ENCODE measurements at places on chromosomes 13 and 19.
A peak's percentile ranks its signal among the peaks of the same experiment; 100 is the strongest.

DNA sequence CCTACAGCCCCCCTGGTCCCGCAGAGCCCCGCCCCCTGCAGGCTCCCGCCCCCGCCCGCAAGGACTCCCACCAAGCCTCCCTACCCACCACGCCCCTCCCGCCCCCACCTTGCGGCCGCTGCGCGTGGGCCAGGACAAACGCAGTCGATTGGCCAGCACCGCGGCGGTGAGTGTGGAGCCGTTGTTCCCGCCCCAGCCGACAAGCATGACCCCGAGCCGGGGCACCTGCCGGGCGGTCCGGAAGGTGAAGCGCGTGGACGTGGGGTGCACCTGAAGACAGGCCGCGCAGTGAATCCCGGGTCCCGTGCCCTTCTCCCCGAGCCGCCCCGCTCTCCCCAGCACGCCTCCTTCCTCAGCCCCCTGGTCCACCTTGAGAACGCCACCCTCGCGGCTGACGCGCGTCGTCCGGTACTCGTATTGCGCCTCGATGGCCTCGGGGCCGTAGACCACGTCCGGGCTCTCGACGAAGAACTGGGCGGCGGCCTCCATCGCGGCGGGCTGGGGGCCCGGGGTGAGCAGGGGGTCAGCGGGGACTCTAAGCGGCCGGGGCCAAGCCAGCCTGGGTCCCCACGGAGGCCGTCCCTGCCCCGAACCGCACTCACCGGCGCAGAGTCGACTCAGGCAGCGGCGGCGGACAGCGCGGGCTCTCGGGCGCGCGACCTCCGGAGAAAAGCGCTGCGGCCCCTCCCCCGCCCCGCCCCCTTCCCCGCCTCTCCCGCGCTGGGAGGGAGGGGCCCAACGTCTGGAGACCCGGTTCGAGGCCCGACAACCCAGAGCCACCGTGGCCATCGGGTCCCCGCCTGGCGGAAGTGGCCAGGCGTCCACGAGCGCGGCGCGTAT lies at the start of gene ISYNA1:
Gene ISYNA1, minus strand, starts transcription at position 643 of the 840 bp plus-strand sequence. Its CDS starts 154 bp downstream, at position 489.
- peak; percentile 29 for DNase-seq

- no peak for DNase-seq
Observed at GRCh38 chr19:11168568-11168967, 13.0 kb upstream of the SPC24 start.

DNA sequence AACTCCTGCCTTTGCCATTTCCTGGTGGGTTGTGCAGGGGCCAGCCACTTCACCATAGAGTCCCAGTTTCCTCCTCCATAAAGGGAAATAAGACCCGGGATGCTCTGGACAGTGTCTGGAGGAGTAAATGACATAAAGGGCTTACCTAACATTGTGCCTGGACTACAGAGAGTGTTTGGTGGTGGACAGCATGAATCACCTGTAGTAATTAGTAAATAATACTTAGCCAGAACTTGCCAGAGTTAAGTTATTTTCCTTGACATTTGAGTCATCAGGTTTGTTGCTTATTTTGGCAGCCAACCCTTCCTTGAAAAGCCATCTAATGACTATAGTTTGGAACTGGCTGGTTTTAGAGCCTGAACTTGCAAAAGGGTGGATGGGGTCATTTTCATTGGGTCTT lies 159.2 kb downstream of the SLC7A1 start:
- no peak for DNase-seq

DNA sequence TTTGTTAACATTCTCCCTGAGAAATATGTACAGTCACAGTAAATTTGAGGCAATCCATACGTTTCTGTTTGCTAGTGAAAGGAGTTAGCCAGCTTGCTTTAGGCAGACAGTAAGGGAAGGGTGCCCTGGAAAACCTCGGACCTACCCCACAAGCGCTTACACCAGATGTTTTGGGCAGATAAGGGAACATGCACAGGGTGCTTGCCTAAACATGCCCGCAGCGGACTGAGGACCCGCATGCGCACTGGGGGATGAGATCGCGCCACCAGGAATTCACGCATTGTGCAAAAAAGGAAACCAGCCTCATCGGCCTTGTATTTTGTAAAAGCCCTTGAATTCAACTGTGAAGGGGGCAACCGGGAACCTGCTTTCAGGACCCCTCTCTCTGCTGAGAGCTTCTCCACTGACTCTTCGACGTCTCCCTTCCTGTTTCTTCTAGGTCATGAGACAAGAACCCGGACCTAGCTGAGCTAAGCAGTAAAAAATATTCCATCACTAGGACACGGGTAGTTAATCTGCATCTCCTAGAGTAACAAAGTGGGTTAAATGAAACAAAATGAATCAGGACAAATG lies 1399.2 kb upstream of the ATXN8OS start:
- DNase-seq = no peak

DNA sequence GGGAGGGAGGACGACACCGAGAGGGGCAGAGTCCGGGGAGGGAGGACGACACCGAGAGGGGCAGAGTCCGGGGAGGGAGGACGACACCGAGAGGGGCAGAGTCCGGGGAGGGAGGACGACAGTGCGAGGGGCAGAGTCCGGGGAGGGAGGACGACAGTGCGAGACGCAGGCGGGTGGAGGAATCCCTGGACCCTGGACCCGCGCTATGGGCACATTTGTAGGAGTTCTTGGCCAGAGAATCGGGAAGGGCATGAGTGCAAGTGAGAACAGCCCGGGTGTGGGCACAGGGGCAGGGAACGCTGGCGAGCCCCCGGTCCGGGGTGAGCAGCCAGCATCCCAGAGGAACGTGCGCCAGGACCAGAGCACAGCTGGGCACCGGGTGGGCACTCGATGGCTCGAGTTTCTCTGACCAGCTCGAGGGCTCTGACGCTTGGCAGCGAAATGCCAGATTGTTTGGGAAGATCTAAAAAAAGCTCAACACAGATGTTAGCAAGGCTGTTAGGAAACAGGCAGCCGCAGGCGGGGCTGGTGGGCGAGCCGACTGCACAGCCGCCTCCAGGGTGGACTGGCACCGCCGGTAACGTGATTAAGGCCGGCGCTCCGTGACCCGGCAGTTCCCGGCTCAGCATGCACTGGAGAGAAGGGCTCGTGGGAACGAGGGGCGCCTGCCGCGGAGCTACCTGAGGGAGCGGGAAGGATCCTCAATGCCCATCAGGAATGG lies 17.9 kb upstream of the C2CD4C start:
- no peak for DNase-seq

- no peak for DNase-seq
Observed at GRCh38 chr13:27077451-27077850, 94.2 kb downstream of the USP12 start.

GRCh38 chr19:51163257-51163656 lies 21.2 kb downstream of the SIGLEC7 start:
- no peak for DNase-seq

- no peak for DNase-seq
Observed at GRCh38 chr13:101139081-101139480, 277.2 kb downstream of the NALCN start.

DNA sequence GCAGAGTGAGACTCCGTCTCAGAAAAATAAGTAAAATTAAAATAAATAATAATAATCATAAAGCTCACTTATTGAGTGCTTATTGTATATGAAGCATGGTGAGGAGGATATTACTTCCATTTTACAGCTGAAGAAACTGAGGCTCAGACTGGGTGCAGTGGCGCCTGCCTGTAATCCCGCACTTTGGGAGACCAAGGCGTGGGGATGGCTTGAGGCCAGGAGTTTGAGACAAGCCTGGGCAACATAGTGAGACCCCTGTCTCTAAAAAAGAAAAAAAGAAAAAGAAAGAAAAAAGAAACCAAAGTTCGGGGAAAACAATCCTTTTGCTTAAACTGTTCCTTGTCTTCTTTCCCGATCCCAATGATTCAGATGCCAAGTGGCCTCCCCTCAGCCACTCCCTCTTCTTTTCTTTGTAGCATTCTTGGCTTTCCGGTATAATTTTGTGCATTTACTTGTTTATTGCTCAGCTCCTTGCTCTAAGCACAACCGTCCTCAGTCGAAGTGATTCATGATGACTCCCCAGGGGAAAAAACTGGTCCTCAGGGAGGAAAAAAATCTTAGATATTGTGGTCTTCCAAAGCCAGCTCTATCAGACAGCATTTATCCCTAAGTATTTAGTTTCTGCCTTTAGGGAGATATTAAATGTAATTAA lies 965 bp upstream of the EIF3G start:
- DNase-seq = no peak

- no peak for DNase-seq
Observed at GRCh38 chr13:46317120-46317519, 69.9 kb downstream of the RUBCNL start.

GRCh38 chr19:55681131-55682092 lies 6.4 kb downstream of the EPN1 start:
- no peak for DNase-seq

- no peak for DNase-seq
Observed at GRCh38 chr19:46115396-46116106, 8.9 kb downstream of the IGFL3 start.

GRCh38 chr19:459724-460511 lies 915 bp downstream of the SHC2 start:
- DNase-seq = no peak

GRCh38 chr13:25585000-25585399 lies 213.2 kb downstream of the ATP8A2 start:
- DNase-seq = no peak

DNA sequence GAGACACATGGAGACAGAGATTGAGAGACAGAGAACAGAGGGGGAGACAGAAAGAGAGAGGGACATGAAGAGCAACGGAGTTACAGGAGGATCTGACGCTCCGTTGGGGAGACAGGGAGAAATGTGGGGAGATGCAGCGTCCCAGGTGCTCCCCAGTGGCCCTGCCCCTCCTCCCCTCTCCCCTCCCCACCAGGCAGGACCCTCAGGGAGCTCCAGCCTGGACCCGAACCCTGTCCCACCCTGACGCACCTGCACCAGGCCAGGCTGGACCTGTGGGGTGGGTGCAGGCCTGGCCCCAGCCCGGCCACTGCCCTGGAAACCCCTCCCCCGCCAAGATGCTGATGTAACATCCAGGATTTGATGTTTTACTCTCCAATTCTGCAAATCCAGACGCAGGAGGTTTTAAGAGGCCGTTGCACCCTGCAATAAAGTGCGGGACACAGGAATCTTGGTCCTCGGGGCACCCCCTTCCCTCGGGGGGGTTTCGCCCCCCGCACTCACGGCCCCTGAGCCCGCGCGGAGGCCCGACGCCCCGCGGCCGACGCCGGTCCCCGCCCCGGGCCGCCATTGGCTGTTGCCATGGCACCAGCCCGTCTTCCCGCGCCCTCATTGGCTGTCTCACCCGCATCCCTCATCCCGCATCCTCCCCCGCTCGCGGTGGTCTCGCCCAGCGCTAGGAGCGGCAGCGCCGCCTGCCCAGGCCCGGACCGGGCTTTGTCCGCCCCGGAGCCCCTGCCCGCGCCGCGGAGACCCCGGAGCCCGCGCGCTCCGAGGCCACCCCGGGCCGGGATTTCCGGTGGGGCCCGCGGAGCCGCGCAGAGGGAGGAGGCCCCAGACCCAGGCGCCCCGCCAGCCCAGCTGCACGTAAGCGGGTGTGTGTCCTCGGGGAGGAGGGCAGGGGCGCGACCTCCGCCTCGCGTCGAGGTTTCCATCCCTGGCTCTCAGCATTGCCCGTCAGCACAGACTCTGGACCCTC lies at the start of gene APC2:
Gene APC2, plus strand, starts transcription at position 655 of the 976 bp plus-strand sequence. CDS start 2,881 bp downstream, outside the sequence.
- no peak for DNase-seq

DNA sequence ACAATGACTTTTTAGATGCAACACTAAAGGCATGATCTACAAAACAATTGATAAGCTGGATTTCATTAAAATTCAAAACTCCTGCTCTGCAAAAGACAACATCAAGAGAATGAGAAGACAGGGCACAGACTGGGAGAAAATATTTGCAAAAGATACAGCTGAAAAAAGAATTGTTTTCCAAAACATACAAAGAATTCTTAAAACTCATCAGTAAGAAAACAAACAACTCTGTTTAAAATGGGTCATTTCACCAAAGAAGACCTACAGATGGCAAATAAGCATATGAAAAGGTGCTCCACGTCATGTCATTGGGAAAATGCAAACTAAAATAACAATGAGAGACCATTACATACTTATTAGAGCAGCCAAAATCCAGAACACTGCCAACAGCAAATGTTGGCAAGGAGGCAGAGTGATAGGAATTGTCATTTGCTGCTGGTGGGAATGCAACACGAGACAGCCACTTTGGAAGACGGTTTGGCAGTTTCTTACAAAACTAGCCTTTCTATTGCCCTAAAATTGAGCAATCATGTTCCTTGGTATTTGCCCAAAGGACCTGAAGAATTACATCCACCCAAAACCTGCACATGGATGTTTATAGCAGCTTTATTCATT lies 39.2 kb downstream of the FLT1 start:
- no peak for DNase-seq

DNA sequence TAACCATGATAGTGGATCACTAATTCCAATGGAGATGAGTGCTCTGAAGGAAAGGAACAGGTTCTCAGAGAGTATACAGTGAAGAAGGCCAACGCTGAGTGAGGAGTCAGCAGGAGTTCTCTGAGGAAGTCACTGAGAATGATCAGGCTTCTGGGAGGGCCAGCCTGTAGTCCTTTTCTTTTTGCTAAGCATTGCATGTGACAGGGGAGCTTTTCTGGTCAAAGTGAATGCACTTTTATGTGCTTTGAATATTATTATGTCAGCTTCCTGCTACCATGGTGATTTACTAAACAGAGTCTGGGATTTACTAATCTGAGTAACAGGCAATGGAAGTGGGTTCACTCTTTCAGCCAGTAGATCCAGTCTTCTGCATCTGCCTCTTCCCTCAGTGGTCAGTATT lies 81.1 kb upstream of the SERP2 start:
- no peak for DNase-seq

GRCh38 chr19:14021474-14021873 lies 6.5 kb upstream of the RLN3 start:
- DNase-seq = no peak

DNA sequence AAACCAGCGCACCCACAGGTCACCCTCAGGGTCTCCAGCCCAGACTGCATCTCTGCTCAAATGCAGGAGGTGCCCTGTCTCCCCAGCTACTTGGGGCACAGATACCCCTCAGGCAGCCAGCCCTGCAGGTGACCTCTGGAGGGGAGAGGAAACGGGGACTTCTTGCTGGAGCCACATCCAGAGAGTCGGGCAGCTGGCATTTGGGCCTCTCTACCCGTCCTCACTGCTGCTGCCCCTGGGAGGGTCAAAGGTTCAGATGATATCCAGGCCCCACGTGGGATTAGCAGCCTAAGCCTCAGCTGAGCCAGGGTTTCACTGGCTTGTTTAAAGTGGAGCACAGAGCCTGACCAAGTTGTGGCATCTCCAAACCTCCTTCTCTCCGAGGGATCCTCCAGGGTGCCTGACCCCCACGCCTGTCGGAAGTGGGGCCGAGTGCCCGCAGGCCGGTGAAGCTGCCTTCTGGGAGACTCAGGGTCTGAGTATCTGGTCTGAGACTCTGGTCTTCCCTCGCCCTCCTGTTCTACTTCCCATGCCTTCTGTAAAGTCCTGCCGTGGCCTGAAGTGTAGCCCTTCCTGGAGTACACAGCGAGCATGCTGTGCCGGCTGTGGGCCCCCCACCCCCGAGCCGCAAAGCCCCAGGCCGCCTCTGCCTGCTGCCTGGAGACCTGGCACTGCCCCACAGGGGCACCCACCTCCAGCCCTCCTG lies 2.1 kb downstream of the RASA3 start:
- DNase-seq = no peak

GRCh38 chr13:91520952-91521351 lies 122.5 kb downstream of the GPC5 start:
- DNase-seq = no peak

All from central memory CD4-positive, alpha-beta T cell (primary cell).